ENCODE measurements at places on chromosomes 5 and 9.

DNA sequence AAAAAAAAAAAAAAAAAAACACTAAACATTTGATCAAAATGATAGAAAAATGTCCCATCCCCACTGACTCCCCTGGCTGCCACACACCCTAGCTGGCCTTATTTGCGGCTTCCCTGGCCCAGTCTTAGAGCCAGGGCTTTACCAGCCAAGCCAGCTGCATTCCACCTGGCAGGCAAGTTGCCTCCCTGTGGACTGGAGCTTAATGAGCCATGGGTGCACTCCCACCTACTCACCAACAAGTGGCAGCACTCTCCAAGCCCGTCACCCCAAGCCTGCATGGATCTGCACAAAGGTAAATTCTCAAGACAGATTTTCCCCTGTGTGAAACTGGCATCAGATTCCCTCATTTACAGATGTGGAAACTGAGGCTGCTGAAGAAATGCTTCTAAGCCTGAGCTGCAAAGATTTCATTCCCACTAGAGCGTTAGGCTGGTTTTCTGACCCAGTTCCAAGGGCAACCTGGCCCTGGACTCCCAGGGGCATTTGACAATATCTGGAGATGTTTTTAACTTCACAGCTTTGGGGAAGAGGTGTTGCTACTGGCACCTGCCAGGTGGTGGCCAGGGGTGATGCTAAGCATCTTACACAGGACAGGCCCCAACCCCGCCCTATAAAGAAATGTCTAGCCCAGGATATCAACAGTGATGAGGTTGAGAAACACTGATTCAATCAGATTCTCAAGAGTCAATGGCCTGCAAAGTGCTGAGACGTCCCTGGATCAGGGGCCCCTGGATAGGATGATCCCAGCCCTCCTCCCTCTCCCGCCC is 21.9 kb upstream of the VDAC1 start:
- DNase-seq = peak; percentile 35

DNA sequence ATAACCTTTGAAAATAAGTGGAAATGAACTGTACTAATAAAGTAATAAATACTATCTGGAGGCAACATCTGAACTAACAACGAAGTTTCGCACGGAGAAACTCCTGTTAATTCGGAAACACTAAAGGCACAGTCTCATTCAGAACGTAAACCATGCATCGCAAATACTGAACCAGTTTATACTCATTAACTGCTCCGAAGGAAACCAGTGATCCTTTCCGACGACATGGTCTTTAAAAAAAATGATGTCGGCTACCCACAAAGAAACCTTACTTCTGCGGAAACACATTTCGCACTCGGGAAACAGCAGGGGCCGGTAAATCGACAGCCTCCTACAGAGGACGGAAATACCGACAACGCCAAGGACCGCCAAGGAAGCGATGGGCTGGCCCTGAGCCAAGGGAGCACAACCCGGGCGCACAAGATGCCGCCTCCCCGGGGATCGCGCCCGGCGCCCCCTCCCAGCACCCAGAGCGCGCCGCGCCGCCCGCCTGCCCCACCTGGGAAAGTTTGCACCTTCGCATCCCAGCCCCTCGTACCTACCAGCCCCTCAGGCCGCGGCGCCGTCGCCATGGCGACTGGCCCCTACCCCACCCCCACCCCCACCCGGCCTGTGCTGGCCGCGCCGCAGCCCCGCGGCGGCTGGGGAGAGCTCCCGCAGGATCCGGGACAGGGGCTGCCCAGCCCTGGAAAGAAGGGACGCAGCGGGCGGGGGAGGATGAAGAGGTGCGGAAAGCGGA is 732 bp downstream of the PRKAA1 start:
- DNase-seq = peak; percentile 68

- DNase-seq = no peak
These were observed 54.6 kb downstream of the MEGF9 start for GRCh38 chr9:120659676-120660075.

DNA sequence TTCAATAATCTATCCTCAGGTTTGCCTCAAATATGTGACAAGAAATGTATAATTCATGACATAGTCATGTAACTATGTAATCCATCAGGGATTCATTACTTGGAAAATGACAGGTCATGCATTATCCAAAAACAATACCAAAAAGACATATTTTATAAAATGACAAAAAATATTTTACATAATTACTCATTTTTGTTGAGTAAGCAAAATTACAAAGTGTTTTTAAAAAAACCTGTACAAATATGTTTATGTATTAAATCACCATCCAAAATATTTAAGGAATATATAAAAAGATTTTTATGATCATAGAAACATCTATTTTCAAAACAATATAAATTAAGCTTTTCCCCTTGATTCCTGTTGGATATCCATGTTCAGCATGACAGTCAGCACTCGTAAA is 36.7 kb upstream of the ITGA2 start:
- DNase-seq = no peak

DNA sequence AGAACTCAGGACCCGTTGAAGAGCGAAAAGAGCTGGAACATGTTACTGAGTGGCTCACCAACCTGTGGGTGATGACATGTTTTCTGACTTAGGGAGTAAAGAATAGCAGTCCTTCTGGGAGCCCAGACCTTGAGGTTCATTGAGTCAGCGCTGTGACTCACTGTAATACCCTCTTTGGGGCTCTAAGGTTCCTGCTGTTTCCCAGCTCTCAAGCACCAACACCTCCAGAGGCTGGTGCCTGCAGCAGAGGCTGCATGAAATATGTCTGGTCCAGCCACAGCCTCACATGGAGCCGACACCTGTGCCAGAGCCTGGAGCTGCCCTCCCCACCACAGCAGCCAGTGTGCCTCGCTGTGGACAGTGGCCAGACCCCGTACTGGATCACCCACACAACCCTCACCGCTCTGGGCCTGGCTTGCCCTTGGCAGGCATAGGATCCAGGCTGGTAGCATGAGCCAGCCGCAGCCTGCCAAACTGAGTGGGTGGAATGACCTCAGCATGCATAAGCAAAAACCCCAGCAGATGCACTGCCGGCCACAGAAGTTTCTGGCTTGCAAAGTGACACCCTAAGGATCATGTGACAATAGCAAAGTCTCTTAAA is 143.5 kb upstream of the MRPS30 start:
- no peak for DNase-seq

- DNase-seq = no peak
These were observed 411.3 kb upstream of the ARRDC3 start for GRCh38 chr5:91794455-91794854.

DNA sequence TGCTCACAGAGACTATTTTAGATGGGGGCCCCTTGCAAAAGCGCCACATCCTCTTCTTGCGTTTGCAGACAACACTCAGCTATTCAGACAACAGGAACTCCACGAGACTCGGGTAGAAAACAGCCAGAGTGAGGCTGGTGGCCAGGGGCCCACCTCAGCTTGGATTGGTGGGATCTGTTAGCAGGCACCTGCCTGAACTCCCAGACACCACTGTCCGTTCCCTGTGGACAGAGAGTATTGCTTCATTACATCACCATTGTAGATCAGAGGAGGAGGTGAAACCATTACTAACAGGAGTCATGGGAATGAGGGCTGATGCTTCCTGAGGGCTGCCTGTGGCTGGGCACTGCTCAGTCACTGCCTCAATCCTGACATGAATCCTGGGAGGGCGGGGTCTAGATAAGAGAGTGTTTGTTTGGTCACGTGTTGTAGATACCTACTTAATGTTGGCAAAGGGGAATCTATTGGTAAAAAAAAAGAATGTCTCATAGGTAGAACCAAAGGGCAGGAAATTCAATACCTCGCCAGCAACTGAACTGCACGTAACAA is 4.4 kb upstream of the RAPGEF1 start:
- DNase-seq = no peak

DNA sequence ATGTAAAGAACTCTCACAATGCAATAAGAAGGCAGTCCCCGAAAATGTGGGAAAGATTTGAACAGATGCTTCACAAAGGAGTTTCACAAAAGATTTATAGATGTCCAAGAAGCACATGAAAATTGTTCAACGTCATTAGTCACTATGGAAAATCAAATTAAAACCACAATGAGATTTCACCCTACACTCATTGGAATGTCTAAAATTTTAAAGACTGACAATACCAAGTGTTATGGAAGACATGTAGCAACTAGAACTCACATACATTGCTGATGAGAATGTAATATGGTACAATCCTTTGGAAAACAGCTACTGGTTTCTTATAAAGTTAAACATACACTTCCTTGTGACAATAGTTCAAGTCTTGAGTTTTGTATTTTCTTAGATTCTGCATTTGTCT is 11.0 kb upstream of the RECK start:
- no peak for DNase-seq

DNA sequence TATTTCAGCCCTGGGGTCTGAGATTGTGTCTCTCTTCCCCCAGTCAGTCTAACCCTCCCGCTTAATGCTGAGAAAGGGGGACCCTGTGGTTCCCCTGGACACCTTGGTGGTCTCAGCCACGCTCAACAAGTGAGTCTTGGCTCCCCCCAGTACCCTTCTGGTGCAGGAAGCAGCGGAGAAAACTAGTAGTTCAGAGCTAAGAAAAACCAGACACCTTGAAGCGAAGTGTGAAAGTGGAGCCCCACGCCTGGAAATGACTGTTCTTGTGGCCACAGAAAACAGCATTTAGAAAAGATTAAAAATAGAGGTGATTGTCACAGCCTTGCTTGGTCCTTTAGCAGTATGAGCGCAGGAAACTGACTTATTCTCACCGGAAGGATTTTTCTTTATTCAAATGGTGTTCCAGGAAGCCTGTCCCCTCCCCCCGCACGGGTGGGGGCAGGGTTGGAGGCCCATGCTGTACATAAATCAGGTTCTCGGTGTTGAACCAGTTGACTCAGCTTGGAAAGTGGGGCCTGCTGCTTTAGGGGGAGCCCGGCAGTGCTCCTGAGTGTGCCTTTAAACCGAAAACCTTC is 8.1 kb downstream of the ARPC5L start:
- DNase-seq = peak; percentile 37

- no peak for DNase-seq
These were observed 18.0 kb downstream of the IGIP start for GRCh38 chr5:140143521-140144258.

GRCh38 chr9:114413861-114414301 is 26.1 kb upstream of the AKNA start:
- no peak for DNase-seq

GRCh38 chr9:130447193-130447816 is 2.5 kb downstream of the ASS1 start:
- no peak for DNase-seq

DNA sequence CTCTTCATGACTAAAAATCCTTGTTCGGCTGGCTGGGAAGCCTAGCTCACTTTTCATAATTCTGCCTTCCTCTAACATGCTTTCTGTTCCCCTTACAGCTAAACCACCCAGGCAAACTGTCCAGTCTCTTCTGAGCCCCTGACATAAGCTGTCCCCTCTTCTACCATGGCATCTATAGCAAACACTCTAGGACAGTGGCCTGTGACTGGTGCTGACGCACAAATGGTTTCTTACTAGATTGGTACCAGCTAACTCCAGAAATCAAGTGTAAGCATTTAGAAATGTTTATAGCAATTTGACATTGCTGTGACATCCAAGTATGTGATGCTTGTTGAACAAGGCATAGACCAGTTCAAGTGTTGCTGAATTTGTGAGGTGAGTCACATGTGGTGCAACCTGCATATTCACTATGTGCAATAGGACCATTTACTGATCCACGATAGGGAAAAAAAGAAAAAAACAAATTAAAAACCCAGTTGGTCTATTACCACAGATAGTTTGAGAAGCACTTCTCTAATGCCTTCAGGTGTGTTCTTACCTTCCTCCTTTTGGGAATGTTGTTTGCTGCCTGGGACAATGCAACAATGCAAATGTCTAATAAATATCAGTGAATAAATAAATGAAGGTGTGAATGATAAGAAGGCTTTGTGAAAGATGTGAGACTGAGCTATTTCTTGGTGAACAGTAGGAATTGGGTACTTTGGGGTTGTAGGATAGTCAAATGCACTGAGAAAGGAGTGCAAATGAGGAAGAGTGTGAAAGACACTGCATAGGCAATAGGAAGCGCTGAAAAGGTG is 22.4 kb downstream of the ELOVL7 start:
- no peak for DNase-seq

GRCh38 chr5:151288180-151288579 is 15.4 kb downstream of the SLC36A3 start:
- DNase-seq = no peak

GRCh38 chr9:87184956-87185642 is 237.8 kb upstream of the GAS1 start:
- DNase-seq = no peak

GRCh38 chr5:175753536-175754402 is 95.9 kb downstream of the HRH2 start:
- DNase-seq = no peak

GRCh38 chr9:5593904-5594303 is 35.0 kb upstream of the RIC1 start:
- no peak for DNase-seq

- DNase-seq = no peak
These were observed 127.0 kb downstream of the NNT start for GRCh38 chr5:43729846-43730478.

DNA sequence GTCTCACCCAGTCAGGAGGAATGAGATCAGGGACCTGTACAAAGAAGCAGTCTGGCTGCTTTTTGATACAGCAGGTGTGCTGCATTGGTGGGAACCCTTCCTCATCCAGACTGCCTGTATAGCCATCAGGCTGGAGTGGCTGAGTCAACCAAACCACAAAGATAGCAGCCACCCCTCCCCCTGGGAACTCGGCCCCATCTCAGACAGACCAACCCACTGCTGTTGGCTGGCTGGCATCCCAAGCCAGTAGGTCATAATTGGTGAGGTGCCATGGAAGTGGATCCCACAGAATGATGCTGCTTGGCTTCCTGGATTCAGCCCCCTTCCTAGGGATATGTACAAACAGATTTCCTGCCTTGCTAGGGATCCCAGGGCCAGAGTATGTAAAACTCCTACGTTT is 60.9 kb downstream of the YTHDC2 start:
- DNase-seq = no peak

GRCh38 chr9:100714372-100715099 is 136.7 kb downstream of the CAVIN4 start:
- DNase-seq = no peak

GRCh38 chr9:108258640-108259039 is 597.1 kb downstream of the ACTL7B start:
- no peak for DNase-seq

GRCh38 chr5:158273035-158273434 is 414.1 kb upstream of the CLINT1 start:
- no peak for DNase-seq

All from effector CD8-positive, alpha-beta T cell (primary cell).